Osteoblast (primary cell): ENCODE measurements at places on chromosomes 4 and X. TPM values are rescaled to one million over a fixed set of nuclear protein-coding genes. Genes with fewer than 3 reads are reported as not detected.

The FGFBP1 gene
- total RNA-seq: not detected in 2 replicates

The SLC34A2 gene
- total RNA-seq: not detected in 2 replicates

The FRAS1 gene
- 5.1 and 7.4 TPM in 2 replicates for total RNA-seq

GRCh38 chrX:152588206-152588605 lies 49.5 kb upstream of the GABRQ start:
- no peak for DNase-seq

- no peak for DNase-seq
Observed at GRCh38 chrX:115031989-115032388, 14.6 kb upstream of the IL13RA2 start.

GRCh38 chrX:148552775-148553174 lies 52.4 kb downstream of the AFF2 start:
- no peak for DNase-seq

DNA sequence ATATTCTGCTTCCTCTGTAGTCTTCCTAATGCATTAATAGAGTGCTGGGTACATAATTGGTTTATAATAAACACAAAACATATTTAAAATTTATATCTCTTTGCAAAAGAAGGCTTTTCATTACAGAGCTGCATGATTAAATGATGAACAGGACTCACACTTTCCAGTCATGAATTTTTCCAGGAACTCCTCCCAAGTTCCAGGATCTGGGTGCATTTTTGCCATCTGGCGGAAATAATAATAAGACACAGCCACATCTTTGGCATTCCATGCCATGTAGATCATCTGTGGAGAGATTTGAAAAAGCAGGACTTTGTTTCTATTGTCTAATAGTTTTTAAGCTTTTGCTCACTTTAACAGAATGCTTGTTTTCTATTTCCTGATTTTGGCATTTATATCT lies 40.2 kb upstream of the SULT1B1 start:
- no peak for DNase-seq

GRCh38 chr4:150389896-150390530 lies 191.9 kb upstream of the MAB21L2 start:
- no peak for DNase-seq

- no peak for DNase-seq
Observed at GRCh38 chr4:83272900-83273299, 11.7 kb downstream of the COQ2 start.

GRCh38 chrX:81286608-81287007 lies 84.7 kb downstream of the SH3BGRL start:
- DNase-seq: no peak
